ENCODE measurements at places on chromosomes 13 and 19.

- no peak for DNase-seq
Observed at GRCh38 chr13:112064222-112064621, 2.7 kb upstream of the SOX1 start.

DNA sequence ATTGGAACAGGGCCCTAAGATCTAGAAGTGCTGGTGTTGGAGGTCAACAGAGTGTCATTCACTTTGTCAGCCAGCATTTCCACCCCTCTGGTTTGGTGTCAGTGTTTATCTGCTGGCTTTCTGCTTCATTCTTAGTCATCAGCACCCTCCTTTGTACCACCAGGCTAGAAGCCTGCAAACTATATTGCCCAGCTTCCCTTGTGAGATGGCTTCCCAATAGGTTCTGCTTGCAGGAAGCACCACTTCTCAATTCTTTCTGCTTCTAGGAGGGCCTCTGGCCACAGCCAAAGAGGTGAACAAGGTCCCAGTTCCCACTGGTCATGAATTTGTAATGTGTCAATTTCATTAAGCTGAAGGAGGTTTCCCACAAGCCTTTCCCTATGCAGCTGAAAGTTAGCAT lies 36.4 kb upstream of the CALM3 start:
- DNase-seq, result no peak

- no peak for DNase-seq
Observed at GRCh38 chr19:53991224-53992113, at the start of gene CACNG6. TSS of gene CACNG6 (plus strand) at chr19:53991637. CDS start at chr19:53992878, 1,241 bp downstream.

GRCh38 chr13:86572115-86572514 lies 772.9 kb upstream of the SLITRK6 start:
- no peak for DNase-seq

DNA sequence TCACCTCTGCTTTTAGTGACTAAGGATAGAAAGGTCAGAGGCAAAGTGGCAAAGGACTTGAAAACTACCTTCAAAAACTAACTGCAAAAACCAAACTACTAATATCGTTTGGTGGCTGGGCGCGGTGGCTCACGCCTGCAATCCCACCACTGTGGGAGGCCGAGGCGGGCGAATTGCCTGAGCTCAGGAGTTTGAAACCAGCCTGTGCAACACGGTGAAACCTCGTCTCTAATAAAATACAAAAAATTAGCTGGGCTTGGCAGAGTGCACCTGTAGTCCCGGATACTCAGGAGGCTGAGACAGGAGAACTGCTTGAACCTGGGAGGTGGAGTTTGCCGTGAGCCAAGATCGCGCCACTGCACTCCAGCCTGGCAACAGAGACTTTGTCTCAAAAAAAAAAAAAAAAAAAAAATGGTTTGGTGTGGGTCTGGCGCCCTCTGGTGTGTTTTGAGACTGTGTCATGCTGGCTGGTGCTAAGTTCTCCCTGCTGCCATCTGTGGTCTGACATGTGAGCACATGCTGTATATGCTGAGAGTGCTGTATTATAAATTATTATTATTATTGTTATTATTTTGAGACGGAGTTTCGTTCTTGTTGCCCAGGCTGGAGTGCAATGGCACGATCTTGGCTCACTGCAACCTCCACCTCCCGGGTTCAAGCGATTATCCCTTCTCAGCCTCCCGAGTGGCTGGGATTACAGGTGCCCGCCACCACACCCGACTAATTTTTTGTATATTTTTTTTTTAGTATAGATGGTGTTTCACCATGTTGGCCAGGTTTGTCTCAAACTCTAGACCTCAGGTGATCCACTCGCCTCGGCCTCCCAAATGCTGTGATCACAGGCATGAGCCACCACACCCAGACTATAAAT lies 36.0 kb upstream of the RNF17 start:
- DNase-seq, result peak; percentile 38
